ENCODE measurements at places on chromosomes 7 and 10. TPM values are rescaled to one million over a fixed set of nuclear protein-coding genes. Genes with fewer than 3 reads are reported as not detected.

- DNase-seq = no peak
Measured at GRCh38 chr10:8639486-8640185, 585.1 kb downstream of the GATA3 start.

DNA sequence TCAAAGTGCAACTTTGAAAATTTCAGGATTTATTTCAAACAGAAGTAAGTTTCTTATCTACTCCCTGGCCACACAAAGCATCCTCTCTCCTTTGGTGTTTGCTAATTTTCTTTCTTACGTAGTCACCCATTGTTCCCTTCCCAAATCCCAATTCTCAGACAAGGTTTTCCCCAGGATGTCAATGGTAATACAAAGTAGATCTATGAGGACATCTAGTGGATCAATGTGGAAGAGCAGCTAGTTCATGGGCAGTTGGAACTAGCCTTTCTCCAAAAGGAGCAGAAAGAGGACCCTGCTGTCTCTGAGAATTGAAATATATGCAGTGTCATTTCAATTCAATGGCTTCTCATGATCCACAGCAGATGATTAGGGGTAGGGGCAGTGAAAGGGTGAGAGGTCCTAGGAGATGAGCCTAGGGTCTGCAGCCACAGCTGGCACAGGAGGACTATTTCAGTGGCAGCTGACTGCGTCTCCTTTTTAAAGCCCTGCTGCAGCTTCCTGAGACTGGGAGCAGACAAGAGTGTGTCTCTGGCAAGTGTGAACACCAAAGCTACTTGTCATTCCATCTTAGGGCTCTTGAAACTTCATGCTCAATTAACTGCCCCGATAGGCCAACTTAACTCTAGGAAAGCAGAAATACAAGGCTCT, 632.6 kb downstream of the KCNMA1 start:
- DNase-seq = peak; percentile 35

The ACBD7 gene
- 0.13 TPM for total RNA-seq

The CPA1 gene
- not detected for total RNA-seq
